ENCODE measurements at places on chromosomes 12 and 14. TPM values are rescaled to one million over a fixed set of nuclear protein-coding genes. Genes with fewer than 3 reads are reported as not detected.

DNA sequence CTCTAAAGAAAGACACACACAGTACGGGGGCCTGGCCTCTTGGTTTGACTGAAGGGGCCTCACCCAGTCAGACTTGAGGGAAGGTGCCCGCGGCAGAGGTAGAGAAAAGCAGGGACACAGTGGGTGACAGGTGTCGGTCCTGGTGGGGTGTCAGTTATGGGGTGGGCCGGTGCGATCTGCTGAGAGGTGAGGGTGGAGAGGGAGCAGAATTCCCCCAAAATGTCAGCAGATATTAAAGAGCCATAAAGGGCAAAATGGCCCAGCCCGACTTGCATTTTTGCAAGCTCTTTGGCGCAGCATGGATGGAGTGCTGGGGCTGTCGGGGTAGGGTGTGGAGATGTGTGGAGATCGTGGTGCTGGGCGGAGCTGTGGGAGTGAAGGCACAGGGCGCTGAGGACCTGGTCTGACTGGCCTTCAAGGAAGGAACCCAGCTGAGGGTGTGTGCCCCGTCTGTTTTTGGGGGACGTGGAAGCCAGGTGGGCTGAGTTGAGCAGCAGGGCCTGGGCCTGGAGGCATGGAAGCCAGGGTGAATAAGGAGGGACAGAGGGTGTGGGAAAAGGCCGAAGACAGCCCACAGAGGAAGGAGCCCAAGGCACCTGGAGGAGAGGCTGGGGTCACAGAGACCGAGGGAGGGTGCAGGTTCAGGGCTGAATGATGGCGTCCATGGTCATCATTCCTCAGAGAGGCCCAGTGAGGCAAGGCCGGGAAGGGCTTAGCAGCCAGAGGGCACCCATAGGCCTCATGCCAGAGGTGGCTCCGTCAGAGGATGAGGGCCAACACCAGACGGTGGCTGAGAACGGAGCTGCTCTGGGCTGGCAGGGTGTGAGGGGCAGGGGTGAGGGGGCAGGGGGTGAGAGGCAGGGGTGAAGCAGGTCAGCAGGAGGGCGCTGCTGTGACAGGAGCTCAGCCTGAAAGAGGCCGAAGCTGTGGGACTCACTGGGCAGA is 48.2 kb upstream of the DYNC1H1 start:
- H3K36me3 ChIP-seq: no peaks in the 10 kb centered on the region
- no peaks in the 10 kb centered on the region for H3K27me3 ChIP-seq
- no peak for DNase-seq
- H3K4me3 ChIP-seq: no peak overlapping the region
- H3K27ac ChIP-seq: no peak overlapping the region

DNA sequence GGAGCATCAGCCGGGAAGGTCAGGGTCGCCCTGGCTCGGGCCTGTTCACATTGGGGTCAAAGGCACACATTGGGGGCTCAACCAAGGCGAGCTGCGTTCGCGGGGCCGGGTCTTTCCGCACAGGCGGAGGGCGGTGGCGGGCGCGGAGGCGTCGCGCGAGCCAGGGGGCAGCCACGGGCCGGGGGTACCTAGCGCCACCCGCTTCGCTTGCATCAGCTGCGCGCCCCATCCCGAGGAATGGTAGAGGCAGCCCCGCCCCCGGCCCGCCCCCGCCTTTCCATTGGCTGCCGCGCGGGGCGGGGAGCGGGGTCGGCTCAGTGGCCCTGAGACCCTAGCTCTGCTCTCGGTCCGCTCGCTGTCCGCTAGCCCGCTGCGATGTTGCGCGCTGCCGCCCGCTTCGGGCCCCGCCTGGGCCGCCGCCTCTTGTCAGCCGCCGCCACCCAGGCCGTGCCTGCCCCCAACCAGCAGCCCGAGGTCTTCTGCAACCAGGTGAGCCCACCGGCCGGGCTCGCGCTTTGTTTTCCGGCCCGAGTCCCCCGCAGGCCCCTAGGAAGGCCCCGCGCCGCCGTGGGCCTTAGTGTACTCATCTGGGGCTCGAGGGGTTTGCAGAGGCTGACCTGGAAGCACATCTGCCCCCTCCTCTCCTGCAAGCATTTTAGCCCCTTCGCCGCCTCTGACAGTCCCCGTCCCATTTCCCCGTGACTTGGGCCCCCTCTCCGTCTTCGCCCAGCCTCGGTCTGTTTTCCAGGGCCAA is at the start of gene ALDH2:
Gene ALDH2, plus strand, starts transcription at position 326 of the 754 bp plus-strand sequence. Its CDS starts 50 bp downstream, at position 376.
- no peaks in the 10 kb centered on the region for H3K36me3 ChIP-seq
- H3K27me3 ChIP-seq: no peaks in the 10 kb centered on the region
- peak within 1 kb of the TSS; percentile 92 for H3K27ac ChIP-seq
- DNase-seq: peak; percentile 81
- peaks cover 8% of the 10 kb centered on the region for H3K4me1 ChIP-seq
- H3K4me3 ChIP-seq: peak within 1 kb of the TSS; percentile 76

- H3K27me3 ChIP-seq: no peaks in the 10 kb centered on the region
- no peaks in the 10 kb centered on the region for H3K36me3 ChIP-seq
- H3K4me3 ChIP-seq: no peak overlapping the region
- no peak for DNase-seq
- no peak overlapping the region for H3K27ac ChIP-seq
- no peaks in the 10 kb centered on the region for H3K4me1 ChIP-seq
Observed at GRCh38 chr14:74478996-74479635, 14.0 kb downstream of the NPC2 start.

DNA sequence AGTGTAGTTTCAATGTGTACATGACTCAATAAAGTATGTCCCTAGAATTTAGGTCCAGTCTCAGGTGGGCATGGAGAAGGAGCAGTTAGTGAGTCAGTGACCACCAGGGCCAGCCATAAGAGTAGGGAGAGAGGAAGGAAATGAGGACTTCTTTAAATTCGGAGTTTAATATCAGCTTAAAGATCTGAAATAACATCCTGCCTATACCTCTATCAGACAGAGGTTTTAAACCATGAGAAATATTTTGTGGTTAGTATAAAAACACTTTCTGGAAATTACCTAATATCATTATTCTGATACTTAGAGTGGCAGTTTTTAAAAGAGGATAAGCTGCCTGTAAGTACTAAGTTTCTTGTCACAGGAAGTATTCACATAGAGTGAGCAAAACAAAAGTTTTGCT is 61.7 kb upstream of the ST8SIA1 start:
- H3K4me3 ChIP-seq: no peak overlapping the region
- peaks cover 5% of the 10 kb centered on the region for H3K27me3 ChIP-seq
- DNase-seq: no peak
- no peak overlapping the region for H3K27ac ChIP-seq
- no peaks in the 10 kb centered on the region for H3K36me3 ChIP-seq
- no peaks in the 10 kb centered on the region for H3K4me1 ChIP-seq

- H3K4me1 ChIP-seq: no peaks in the 10 kb centered on the region
- peak overlapping the region; percentile 95 for H3K27ac ChIP-seq
- H3K4me3 ChIP-seq: peak overlapping the region; percentile 1
- DNase-seq: peak; percentile 54
- no peaks in the 10 kb centered on the region for H3K36me3 ChIP-seq
Observed at GRCh38 chr12:40226705-40227104, 1.9 kb downstream of the LRRK2 start.

DNA sequence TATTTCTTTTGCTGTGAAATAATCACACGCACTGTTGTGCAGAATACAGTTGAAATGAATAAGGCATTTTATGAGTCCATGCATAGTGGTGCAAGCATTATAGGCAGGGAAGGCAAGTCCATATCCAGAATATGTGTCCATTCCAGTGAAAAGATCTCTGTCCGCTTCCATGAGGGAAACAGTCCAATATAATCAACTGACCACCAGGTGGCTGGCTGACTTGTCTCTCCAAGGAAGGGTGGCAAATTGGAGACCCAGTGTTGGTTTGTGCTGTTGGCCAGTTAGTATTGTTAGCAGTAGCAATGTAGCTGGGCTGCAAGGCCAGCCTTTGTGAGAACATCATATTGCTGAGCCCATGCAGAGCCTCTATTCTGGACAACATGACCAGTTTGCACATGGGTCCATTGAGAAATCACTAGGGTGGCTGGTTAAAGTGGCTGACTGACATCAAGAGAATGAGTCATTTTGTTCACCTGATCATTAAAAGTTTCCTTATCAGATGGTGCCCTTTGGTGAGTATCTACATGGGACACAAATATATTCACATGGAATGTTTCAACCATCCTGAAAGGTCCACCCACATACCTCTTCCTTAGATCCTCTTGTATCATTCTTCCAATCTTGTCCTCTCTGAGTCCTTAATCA is 17.3 kb upstream of the YAF2 start:
- H3K4me3 ChIP-seq: no peak overlapping the region
- no peak overlapping the region for H3K27ac ChIP-seq
- H3K36me3 ChIP-seq: no peaks in the 10 kb centered on the region
- no peaks in the 10 kb centered on the region for H3K4me1 ChIP-seq

GRCh38 chr14:31037709-31038221 is 11.6 kb upstream of the STRN3 start:
- no peaks in the 10 kb centered on the region for H3K27me3 ChIP-seq
- DNase-seq: no peak
- H3K4me1 ChIP-seq: no peaks in the 10 kb centered on the region
- H3K36me3 ChIP-seq: no peaks in the 10 kb centered on the region
- peak overlapping the region; percentile 46 for H3K27ac ChIP-seq
- H3K4me3 ChIP-seq: no peak overlapping the region

- H3K27ac ChIP-seq: no peak overlapping the region
- no peak overlapping the region for H3K4me3 ChIP-seq
- H3K27me3 ChIP-seq: no peaks in the 10 kb centered on the region
Observed at GRCh38 chr14:100091386-100091785, 26.2 kb downstream of the EVL start.

DNA sequence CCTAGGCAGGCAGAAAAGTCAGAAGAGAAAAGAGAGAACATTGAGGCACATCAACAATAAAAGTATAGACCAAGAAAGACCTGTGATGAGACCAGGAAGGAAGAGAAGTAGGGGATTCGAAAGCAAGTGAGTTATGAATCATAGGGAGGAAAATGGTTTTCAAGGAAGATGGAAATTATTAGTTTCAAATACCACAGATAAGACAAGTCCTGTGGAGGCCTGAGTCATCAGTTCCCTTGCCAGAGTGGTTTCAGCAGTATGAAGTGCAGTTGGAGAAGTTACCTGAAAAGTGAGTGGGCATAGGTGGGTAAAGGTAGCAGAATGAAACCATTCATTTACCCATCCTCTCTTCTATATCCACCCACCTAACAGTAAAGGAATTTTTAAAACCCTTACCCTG is 25.2 kb upstream of the TSPAN8 start:
- no peaks in the 10 kb centered on the region for H3K36me3 ChIP-seq
- DNase-seq: no peak
- no peaks in the 10 kb centered on the region for H3K27me3 ChIP-seq
- H3K4me3 ChIP-seq: no peak overlapping the region
- no peaks in the 10 kb centered on the region for H3K4me1 ChIP-seq

- no peak for DNase-seq
- H3K4me1 ChIP-seq: no peaks in the 10 kb centered on the region
- no peak overlapping the region for H3K4me3 ChIP-seq
- no peaks in the 10 kb centered on the region for H3K36me3 ChIP-seq
Observed at GRCh38 chr12:66352197-66352596, 49.9 kb downstream of the HELB start.

DNA sequence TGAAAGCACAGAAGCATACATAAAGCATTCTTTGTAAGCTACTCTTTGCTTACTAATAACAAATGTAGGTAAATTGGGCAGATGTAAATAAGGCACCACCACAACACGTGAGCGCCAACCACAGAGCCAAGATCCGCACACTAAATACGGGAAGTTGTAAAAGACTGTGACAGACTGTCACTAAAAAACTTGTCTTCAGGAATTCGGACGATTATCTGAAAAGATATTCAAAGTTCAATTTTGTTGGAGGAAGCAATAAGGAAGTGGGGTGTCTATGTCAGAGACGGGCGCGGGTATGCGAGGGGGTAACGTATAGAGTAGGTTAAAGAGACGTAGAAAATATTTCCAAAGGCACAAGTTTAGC is 1.5 kb upstream of the HSP90B1 start:
- peak overlapping the region; percentile 95 for H3K27ac ChIP-seq
- peaks cover 12% of the 10 kb centered on the region for H3K4me1 ChIP-seq
- no peaks in the 10 kb centered on the region for H3K36me3 ChIP-seq
- peak overlapping the region; percentile 61 for H3K4me3 ChIP-seq

- H3K4me1 ChIP-seq: no peaks in the 10 kb centered on the region
- H3K36me3 ChIP-seq: no peaks in the 10 kb centered on the region
- H3K27me3 ChIP-seq: no peaks in the 10 kb centered on the region
Observed at GRCh38 chr12:111197376-111197944, 171.4 kb downstream of the PHETA1 start.

DNA sequence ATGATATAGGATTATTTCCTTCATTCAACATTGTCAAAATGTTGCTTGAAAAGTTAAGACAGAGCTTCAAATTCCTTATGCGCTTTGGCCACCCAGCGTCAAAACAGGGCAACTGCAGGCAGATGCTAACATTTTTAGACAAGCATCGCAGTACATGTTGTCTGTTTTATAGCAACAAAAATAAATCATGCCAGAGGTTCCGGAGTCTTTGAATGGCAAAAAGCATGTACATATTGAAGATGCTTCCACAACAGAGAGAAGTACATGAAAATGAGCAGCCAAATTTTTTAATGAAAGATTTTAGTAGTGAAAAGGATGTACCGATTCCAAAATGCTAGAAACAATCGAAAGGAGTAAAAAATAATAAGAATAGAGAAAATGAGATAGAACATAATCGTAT is 49.8 kb upstream of the USP15 start:
- H3K36me3 ChIP-seq: no peaks in the 10 kb centered on the region
- H3K27me3 ChIP-seq: no peaks in the 10 kb centered on the region
- H3K4me1 ChIP-seq: no peaks in the 10 kb centered on the region
- H3K4me3 ChIP-seq: no peak overlapping the region
- no peak overlapping the region for H3K27ac ChIP-seq

MDM1 gene
- 16.1 TPM for total RNA-seq

KRT83 gene
- not detected for total RNA-seq

KRT77 gene
- not detected for total RNA-seq

EXOC3L4 gene
- total RNA-seq: under 0.01 TPM

TDRD9 gene
- total RNA-seq: not detected

SAV1 gene
- total RNA-seq: 18.2 TPM
